NCI-H1417 treated with DMSO at 0.1 percent for 48 hours (cell line): ENCODE measurements at places on chromosomes 13 and 19.

DNA sequence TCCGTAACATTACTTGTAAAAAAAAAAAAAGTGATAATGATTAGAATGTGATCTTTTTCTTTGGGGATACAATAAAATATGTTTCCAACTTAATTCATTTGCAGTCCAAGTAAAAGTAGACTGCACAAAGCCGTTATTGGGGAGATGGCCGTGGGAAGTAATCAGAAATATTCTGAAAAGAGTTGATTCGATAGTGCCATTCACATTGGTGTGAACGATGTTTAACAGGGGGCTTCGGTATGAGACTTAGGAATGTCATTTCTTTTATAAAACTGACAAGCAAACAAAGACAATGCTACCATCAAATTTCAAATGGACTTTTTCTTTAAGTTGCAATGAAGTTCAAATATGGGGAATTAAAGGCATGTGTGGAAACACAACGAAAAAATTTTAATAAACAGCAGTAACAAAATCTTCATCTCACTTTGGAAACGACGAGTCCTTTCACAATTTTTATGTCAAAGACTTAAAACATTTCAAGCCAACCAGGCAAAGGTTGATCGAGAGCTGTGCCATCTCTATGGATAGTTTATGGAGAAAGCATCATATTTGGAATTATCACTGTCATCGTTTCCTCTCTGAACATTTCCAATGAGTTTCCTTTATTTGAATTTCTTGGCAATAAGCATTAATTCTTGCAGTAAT, 1.7 kb upstream of the ZIC5 start:
- no peak for DNase-seq

- DNase-seq = no peak
Measured at GRCh38 chr19:16012552-16012951, 63.7 kb upstream of the TPM4 start.

DNA sequence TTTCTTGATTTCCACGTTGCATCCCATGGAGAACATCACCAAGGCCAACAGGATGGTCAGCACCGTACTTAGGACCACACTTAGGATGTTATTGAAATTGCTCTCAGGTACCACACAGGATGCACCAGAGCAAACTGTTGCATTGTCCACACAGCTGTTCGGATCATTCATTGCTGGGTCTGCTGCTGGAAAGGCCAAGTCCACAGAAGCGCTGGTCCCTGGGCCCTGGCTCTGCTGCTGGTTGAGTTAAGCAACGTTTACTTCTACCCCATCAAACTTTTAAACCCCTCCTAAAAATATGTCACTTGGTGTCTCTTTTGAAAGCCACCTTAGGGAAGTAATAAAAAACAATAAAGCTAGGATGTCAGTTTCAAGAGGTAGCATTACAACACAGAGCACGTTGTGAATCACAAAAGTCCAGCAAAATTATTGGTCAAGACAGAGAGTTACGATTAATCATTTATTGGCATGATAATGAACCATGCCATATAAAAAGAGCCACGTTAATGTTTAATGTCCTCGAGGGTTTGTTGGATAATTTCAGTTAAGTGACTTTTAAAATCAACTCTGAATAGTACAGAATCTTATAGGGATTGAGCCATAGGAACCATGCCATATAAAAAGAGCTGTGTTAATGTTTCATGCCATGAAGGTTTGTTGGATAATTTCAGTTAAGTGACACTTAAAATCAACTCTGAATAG, at the start of gene SLC10A2:
Gene SLC10A2, minus strand, starts transcription at position 339 of the 702 bp plus-strand sequence. Its CDS starts 168 bp downstream, at position 171.
- DNase-seq = no peak

DNA sequence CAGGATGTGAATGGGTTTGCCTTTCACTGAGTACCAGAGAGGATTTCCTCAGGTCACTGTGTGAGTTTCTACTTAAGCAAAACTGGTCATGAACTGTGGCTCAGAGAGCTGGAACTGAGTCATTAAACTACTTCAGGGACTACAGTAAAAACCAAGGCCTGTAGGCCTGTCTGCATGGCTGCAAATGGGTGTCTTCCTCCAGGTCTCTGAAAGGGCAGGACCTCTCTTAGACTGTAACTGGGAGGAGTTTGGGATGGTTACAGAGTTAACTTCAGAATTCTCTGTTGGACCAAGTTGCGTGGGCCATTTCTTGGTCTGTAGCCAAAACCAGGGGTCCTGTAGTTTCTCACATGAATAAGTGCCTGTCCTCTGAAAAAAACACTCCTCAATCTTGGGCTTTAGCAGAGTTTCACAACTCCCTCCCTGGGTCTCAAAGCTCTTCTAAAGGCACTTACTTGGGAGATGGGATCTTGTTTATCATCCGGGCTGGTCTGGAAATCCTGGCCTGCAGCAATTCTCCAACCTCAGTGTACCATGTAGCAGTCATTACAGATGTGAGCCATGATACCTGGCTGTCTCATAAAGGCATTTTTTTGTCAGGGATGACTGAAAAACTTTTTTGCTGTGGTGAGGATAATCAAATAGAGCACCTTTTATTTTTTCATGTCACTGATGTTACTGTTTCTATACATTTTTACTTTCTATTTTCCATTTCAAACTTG, 19.7 kb downstream of the ZNF714 start:
- DNase-seq = no peak

- no peak for DNase-seq
Measured at GRCh38 chr13:72122661-72123255, 255.8 kb upstream of the DACH1 start.

GRCh38 chr19:42123765-42124164, 8.5 kb downstream of the POU2F2 start:
- DNase-seq = no peak

DNA sequence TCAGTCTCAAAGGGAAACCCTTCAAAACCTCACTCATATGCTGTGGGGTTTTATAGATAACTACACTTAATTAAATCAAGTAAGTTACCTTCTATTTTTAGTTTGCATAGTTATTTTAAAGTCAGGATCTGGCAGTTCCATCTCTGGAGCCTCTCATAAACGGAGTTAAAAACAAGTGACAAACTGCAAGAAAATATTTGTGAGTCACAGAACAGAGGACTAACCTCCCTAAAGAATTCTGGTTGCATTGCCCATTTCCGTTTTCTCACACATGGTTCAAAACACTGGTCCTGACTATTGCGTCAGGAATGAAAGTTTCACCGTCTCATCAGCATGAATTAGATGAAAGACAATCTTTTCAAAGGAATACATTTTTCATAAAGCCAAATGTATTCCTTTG, 10.6 kb downstream of the RXFP2 start:
- DNase-seq = no peak

GRCh38 chr19:38262585-38263268, 1.6 kb upstream of the SPINT2 start:
- no peak for DNase-seq

DNA sequence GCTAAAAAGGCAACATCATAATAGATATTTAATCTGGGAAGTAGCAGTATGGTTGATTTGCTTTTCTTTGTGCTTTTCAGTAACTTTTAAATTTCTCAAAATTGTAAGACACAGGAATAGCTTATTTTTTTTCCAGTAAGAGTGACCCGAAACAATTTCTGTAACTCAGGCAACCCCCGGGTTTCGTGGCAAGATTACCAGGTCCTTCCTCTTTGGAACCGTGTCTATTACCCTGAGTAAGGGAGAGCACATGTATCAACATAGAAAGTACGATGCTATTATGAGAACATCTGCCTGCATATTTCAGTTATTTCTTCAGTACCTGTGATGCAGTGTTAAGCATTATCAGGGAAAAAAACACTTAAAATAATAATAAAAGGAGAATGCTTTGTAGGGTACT, 64.1 kb downstream of the DOCK9 start:
- no peak for DNase-seq

DNA sequence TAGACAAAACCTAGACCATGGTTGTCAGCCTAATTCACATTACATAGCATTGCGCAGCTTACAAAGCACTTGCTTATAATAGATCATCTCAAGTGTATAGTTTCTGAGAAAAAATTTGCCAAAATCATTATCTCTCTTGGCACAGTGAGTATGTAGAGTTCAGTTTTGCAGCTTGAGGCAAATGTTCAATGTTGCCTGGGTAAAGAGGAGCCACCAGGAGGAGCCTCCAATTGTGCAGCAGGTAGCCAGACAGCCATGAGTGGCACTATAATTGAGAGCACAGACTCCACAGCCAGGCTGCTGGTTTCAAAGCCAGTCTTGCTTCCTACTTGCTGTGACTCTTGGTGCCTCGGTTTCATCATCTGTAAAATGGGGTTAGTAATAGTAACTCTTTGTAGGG, 24.0 kb upstream of the OLFM4 start:
- DNase-seq = no peak

- peak; percentile 32 for DNase-seq
Measured at GRCh38 chr19:920051-920864, 3.1 kb downstream of the KISS1R start.

DNA sequence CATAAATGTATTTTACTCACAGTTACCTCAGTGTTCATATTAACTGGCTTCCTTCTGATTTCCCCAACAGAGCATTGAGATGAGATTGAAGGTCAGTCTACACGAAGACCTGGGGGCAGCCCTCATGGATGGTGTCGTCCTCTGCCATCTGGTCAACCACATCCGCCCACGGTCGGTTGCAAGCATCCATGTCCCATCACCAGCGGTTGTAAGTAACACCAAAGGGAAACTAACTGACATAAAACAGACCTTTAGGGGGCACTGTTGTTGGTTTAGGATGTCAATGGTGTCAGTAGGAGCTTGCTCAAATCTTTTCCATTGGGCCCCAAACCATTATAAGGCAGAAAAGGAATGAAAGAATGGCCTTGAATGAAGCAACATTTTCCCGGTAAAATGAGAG, 68.2 kb downstream of the ESD start:
- no peak for DNase-seq

DNA sequence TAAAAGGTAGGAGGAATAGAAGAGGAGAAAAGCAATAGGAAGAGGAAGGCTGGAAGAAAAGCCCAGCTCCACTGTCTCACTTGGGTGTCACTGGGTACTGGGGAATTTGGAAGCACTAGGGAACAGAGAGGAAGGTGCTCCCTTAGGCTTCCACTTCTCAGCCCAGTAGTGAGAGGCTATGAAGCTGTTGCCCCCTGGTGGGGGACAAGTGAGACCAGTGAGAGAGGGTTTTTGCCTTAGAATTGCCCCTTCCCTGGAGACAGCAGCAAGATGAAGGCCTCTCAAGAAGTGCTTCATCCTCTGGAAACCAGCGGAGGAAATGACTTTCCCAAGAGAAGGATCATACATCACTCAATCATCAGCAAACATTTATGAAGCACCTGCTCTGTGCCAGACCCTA, 4.7 kb upstream of the ZNF606 start:
- no peak for DNase-seq

- DNase-seq = no peak
Measured at GRCh38 chr19:40388481-40388880, 1.5 kb downstream of the HIPK4 start.

DNA sequence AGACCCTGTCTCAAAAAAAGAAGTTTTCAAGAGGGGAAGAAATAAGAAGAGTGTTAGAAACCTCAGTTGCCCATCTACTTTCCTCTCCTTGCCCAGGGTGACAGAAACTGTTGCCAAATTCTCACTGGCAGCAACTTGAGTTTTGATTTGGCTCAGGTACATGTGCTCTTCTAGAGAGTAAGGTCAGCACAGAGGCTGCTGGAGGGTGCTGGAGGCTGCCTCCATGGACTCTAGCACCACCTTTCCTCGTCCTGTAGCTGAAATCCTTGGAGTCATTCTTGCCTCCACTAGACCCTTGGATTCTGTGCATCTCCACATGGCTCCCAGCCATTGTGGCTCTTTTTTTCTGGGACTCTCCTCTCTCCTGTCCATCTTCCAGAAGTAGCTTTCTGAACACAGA, 149.1 kb downstream of the TM9SF2 start:
- no peak for DNase-seq

DNA sequence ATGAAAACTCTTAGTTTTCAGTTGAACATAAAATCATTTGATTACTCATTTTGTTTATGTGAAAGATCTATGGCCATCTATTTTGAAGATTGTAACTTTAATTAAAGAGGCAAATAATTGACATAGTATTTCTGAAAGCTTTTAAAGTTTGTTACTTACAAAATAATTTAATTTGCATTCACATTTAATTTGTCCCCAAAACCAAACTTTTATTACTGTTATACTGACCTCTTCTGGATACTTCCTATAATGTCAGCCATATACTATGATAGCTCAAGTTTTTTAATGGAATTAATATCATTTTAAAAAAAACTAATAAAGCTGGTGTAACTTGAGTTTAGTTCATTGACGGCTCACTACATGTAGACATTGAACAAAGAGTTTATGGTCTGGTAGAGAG, 4.9 kb upstream of the SGCG start:
- DNase-seq = no peak

DNA sequence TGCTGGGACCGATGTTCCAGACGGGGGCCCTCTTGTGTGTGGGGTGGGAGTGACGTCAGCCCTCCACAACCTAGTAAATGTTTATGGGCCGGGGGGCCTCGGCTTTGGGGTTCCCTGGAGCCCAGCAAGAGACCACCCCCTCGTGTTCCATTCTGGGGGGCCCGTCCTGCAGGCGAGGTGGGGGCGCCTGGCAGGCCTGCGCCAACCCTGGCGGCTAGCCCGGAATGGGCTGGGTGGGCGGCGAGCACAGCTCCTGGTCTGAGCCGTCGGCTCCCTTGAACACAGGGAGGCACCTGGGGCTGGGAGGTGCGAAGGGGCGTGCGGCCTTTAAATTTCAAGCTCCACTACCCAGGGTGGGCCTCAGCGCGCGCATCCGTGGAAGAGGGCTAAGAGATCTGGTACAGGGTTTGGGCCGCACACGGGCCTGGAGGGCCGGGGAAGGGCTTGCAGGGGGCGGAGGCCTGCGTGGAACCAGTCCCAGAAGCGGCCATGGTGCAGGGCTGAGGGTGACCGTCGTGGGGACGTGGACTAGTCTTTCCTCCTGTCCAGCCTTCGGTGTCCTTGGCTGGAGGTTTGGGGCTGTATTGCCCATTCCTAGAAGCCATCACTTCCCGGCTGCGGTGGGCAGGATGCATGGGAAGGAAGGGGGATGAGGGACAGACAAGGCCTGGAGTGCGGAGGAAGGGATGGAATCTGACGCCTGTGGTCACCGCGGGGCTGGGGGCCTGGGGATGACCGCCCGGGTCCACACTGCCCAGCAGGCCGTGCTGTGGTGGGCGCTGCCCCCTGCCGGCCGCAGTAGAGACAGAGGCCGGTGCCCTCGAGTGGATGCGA, 11.4 kb downstream of the NDUFA11 start:
- no peak for DNase-seq

DNA sequence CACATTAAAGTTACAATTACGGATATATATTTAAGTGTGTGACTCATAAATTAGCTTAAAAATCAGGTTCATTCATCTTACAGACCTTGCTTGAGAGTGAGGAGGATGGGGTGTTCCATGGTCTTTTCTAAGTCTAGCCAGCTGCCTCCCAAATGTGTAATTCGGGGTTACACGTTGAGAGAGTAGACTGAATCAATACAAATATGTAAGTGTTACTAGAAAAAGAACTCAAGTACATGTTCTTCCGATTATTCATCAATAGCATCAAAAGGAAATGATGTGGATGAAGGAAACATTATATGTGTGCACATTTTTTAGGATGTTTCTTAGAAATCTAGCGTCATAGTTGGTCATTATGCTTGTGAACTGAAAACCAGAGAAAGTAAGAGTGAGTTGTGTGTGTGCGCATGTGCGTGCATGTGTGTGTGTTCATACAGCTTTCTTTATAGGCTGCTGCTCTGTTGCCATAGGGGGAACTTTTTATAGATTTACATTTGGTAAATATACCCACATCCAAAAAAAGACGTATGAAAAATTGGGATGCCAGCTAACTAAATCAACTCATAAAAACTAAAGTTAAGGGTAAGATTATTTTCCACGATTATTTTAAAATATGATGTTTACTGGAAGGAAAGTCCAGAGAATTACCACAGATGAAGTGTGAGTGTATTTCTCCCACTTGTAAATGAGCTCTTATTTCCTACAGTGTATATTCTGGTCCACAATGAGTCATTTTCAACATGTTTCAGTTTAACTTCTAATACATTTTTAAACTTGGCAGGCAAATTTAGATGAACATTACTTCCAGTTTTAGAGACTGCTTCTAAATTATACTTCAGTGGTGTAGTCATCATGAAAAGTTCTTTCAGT, 82.4 kb downstream of the PIBF1 start:
- no peak for DNase-seq
